GM19239 (cell line): ENCODE measurements at places on chromosomes 2 and 18.

DNA sequence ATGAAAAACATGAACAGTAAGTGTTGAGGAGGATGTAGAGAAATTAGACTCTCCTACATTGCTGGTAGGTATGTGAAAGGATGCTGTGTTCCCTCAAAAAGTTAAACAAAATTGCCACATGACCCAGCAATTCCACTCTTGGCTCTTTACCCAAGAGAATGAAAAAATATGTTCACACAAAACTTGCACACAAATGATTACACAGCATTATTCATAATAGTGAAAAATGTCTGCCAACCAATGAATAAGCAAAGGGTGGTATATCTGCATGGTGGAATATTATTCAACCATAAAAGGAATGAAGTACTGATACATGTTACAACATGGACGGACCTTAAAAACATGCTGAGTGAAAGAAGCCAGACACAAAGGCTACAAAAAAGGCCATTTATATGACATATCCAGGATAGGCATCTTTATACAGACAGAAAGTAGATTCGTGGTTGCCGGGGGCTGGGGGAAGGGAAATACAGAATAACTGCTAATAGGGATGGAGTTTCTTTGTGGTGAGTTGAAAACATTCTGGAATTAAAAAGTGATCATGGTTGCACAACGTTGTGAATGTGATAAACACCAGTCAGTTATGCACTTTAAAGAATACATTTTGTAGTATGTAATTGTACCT is 85.4 kb upstream of the MYO3B start:
- no peak for DNase-seq

DNA sequence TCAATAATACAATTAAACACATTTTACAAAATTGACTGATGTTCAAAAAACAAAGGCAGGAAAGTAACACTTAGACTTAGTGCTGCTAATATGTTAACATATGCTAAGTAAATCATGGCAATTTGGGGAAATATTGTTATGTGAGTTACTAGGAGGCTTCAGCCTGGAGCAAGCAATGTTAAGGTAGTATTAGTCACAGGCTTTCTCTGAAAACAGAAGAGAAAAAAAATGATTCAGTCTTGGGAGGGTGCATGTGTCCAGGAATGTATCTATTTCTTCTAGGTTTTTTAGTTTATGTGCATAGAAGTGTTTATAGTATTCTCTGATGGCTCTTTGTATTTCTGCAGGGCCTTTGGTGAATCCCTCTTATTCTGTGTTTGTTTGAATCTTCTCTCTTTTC is 345.8 kb upstream of the TFPI start:
- no peak for DNase-seq

DNA sequence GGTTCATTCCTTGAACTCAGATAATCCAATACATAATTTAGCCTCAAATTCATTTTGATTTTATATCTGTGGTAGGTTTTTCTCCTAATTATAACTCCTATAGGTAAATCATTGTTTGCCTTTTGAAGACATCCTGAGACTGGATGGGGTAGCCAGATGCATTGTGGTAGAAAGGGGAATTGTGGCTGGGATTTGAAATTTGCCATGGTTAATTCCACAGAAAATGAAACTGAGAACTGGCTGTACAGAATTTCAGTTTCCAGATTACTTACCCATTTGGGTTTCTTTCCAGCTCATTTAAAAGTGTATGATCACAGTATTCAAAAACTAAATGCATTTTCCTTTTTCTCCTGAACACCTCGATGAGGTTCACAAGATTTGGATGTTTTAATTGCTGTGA is 18.2 kb downstream of the CDKL4 start:
- DNase-seq = no peak

GRCh38 chr18:64027931-64028695 is 58.2 kb downstream of the SERPINB8 start:
- DNase-seq = no peak

DNA sequence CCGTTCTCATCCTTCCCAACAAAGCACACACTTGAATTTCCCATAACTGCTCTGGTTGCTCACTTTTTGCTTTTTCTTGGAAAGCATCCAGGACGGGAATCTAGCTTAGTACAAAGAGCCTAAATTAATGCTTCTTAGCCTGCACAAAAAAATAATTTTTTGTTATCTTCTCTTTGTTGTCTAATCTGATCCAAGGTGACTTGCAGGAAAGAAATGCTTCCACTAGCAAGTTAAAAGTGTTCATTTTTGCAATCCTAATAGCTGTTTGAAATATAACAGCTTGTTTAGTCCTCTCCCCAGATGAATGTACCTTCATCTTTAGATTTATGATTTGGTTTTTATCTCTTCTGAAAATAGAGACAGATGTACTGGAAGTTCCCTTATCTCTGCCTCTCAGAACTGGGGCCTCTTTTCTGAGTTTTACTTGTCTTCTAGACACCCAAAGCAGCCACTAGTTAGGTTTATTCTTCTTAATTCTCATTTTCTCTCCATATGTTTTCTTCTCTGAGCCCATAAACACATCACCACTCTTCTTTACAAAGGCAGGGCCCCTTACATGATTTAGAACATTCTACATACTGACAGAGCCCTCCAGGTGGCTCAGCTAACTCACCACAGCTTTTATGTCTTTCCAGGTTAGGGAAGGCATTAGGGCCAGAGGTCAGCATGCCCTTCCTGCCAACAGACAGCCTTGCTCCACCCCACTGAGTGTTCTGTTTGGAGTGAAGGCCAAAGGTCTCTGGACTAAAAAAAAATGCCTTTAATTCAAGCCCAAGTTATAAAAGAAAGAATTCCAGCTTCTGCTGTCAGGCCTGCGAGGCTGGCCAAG is 74.7 kb upstream of the MAP4K3 start:
- DNase-seq = no peak

GRCh38 chr2:143815082-143815481 is 685.9 kb downstream of the ARHGAP15 start:
- no peak for DNase-seq

DNA sequence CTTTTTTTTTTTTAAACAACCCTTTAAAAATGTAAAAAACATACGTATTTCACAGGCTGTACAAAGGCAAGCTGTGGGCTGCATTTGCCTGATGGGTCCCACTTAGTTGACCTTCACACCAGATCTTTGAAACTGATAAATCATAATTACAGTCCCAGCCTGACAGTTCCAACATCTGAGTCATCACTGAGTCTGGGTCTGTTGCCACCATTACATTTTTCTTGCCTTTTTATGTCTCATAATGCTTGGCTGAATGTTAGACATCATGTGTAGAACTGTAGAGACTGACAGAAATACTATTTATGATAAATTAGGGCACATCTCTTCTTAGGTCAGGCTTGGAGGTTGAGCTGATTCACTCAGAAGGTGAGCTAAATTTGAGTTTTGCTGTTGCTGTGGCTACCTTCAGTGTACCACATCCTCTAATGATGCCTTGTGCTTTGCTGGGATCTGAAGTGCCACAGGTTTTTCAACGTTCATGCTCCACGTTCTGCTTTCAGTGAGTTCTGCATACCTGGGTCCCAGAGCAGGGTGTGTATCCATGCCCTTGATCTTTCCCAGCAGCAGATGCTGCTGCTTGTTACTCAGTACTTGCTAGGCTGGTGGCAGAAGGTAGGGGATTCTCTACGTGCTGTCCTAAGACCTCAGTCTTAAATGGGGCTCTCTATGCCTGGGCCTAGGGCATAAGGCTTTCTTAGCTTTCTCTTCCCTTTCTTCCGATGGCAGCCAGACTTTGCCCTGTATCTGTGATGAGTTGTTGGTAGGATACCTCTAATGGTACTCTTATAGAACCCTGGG is 160.6 kb upstream of the SMAD7 start:
- no peak for DNase-seq

- no peak for DNase-seq
Measured at GRCh38 chr18:75250471-75250821, 39.8 kb downstream of the TSHZ1 start.

DNA sequence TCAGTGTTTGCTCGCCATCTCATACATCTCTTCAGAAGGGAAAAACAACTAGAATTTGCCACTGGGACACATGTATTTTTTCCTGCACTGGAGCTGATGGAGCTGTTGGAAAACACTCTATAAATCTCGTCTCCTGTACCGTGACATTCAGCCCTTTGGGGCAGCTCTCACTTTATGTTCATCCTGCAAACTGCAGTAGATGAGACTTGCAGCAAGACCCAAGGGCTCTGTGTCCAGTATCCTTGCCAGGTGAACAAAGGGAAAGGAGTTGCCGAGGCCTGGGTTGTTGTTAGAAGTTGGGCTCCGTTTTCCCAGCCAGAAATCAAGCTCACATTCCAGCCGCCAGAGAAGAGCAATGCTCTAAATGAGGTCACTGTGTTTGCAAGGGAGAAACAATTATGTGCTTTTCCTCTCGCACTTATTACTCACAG is 285.1 kb downstream of the SLC4A3 start:
- DNase-seq = no peak

GRCh38 chr2:153488072-153488471 is 9.5 kb upstream of the RPRM start:
- DNase-seq = no peak

DNA sequence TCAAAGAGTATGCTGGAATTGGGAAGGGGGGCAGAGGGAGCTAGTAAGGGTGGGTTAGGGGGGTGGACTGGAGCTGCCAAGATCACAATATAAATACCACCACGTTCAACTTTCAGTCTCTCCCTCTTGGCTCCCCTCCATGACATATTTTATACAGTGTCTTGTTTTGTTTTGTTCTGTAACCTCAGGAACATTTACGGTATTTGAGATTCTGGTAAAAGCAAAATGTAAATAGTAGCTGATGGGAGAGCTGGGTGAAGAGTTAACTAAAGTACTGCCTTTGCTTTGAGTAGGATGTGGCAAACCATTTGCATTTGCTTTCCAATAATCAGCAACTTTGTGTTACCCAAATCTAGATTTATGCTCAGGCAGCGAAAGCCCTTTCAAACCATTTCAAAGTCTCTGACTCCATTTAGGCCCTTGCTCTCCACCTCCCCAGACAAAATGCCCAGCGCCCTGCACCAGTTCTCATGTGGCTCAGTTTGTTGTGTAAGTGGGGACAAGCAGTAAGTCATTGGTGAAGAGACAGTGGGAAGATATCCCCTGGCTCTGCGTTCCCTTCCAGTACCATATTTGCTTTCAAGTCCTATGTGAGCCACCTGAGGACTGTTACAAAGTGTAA is 17.4 kb downstream of the IRS1 start:
- DNase-seq = no peak

DNA sequence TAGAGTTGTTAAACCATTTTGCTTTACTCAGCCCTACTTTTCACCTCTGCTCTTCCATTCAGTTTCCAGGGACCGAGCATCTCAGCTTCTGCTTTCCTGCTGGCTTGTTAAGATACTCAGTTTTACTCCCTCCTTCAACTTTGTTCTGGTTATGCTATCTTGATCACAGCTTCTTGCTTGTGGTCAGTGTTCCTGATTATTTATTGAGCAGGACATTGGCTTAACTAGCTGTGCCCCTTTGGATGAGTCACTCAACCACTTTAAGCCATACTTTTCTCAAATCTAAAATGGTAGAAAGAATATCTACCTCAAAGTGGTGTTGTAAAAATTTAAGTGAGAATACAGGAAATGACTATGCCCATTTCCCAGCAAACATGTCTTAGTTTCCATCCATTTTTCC is 124.0 kb downstream of the KYNU start:
- DNase-seq = no peak

DNA sequence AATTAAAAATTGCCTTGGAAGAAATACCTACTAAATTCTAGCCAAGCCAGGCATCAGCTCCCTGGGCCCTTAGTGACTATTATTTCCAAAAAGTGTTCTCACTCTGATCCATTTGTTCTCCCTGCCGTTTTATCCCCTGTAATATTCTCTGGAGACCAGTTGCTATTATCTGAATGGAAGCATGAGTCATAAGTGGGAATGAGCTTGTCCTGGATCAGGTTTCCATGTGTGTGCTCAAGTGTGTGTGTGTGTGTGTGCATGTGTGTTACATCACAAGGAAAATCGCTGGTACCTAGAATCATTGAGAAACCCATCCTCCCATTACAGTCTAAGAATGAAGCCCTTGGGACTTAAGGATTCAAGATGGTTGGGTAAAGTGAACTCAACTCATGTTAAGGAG is 130.3 kb upstream of the CXCR4 start:
- DNase-seq = no peak

DNA sequence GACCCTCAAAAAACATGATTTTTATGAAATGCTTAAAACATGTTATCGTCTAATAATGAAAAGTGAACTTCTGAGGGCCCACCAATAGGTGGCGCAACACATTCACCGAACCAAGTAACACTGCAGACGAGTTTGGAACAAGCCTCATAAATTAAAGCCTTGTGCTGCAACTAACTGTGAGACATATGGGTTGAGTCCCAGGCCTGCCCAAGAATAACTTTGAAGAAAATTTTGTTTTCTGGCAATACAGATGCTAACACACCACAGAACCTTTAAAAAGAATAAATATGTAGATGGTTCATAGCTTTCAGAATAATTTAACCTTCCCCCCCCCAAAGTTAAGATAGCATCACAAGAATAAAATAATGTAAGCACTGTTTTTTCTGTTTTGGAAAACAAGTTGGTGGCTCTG is 285.9 kb downstream of the RNF144A start:
- DNase-seq = peak; percentile 14

DNA sequence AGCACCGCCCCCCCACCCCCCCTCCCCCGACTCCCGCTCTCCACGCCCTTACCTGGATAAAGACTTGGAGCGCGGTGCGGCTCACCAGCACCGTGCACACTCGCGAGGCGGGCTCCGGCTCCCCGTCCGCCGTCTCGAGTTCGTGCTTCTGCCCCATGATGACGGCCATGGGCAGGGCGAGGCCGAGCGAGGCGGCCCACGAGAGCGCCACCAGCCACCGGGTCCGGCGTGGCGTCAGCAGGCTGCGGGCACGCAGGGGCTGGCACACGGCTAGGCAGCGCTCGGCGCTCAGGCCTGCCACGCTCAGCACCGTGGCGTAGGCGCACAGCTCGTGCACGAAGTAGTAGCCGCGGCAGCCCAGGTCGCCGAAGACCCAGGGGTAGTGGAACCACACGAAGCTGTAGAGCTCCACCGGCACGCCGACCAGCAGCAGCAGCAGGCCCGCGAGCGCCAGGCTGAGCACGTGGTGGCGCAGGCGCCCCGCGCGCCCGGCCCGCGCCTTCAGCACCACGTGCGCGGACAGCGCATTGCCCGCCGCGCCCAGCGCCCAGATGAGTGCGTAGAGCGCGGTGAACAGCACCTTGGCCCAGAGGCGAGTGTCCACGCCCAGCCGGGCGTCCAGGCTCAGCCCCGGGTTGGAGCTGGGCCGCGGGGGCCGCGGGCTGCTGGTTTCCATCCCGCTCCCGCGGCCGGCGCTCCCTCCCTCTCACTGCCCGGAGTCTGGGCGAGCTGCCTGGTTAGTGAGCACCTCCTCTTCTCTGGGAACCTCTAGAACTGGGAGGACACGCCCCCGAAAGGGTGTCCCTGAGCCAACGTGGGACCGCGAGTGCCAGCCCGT is at the start of gene NTSR2:
Gene NTSR2, minus strand, starts transcription at position 742 of the 838 bp plus-strand sequence. Its CDS starts 66 bp downstream, at position 676.
- no peak for DNase-seq

GRCh38 chr2:309148-309953 is 21.5 kb upstream of the ALKAL2 start:
- DNase-seq = no peak

GRCh38 chr2:86570059-86570458 is 6.8 kb upstream of the CHMP3 start:
- no peak for DNase-seq

DNA sequence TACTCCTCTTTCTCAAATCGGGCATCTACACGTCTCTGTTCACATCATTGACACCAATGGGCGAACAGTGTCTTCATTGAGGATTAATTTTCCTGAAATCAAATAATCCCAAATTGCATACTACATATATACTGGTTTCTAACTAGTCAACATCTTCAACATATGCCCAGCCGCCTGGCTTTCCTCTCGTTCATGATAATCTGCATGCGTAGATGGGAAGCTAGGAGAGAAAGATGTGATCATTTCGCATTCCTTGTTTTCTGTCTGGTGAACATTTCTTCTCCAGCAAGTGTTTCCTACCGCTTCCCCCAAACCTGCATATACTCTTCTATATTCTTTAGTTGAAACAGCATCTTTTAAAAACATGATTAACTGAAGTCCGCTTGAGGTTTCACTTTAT is 7.4 kb downstream of the TWIST2 start:
- no peak for DNase-seq
